Effector CD4-positive, alpha-beta T cell (primary cell): ENCODE measurements at places on chromosomes 7 and 10.

DNA sequence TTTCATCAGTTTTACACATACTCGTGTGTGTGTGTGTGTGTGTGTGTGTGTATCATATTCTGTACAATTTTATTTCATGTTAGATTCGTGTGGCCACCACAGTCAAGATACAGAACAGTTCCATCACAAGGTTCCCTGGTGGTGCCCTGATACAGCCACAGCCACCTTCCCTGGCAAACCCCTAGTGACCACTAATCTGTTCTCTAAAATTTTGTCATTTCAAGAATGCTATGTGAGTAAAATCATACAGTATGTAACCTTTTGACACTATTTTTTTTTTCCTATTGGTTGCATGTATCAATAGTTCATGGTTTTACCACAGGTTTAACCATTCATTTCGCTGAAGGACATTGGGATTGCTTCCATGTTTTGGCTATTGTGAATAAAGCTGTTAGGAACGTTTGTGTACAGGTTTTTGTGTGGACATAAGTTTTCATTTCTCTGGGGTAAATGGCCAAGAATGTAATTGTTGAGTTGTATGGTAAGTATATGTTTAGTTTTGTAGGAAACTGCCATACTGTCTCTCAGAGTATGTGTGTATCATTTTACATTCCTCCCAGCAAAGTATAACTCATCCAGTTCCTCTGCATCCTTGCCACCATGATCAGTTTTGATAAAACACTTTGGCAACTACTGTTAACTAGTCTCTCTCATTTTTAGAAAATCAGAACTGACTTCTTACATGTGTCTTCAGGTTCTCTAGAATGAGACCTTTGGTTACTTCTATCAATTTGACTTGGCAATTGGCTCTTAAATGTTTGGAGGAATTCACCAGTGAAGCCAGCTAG is 20.6 kb downstream of the KLHDC10 start:
- DNase-seq, result no peak

DNA sequence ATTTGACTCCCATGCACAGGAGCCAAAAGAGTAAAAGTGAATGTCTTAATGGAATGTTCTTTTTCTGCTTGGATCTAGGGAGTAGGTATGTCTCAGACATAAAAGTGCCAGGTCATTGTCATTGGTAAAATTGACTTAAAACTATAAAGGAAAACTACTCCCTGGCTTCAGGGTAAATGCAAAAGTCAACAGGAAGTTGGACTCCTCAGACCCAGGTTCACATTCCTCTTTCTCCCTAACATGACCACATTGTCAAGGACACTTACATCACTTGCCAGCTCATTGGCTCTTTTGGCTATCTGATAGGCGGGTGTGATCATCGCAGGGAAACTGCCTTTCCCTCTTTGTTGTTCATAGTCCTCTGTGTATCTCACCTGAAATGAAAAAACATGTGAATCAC is 13.7 kb downstream of the NRAP start:
- no peak for DNase-seq

GRCh38 chr10:15860692-15861201 is 440 bp upstream of the MINDY3 start:
- no peak for DNase-seq

- no peak for DNase-seq
Measured at GRCh38 chr10:24272374-24272773, 63.4 kb downstream of the KIAA1217 start.

DNA sequence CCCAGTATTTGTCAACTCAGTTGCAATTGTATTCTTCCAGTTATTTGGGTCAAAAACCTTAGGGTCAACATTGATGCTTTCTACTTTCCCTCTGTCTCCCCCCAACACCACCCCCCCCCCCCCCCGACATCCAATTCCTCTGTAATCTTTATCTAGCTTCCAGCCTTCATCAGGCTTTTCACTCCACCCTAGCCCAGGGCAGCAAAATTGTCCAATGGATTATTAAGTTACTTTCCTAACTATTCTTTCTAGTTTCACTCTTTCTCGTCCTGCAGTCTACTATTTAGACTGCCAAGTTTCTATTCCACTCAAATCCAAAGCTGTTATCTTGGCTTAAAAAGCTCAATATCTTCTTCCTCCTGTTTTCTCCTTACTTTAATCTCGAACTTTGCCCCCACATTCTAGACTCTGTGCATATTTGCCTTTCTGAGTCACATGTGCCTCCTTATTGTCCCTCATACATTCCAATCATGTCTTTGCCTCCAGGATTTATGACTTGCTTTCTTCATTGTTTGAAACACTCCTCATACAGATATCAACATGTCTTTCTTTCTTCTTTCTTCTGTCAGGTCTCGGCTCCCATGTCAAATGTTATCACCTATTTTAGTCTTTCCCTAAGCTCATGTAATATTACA is 196.6 kb upstream of the TMEM196 start:
- DNase-seq, result no peak

- DNase-seq, result no peak
Measured at GRCh38 chr7:104927055-104927454, 87.0 kb upstream of the KMT2E start.

DNA sequence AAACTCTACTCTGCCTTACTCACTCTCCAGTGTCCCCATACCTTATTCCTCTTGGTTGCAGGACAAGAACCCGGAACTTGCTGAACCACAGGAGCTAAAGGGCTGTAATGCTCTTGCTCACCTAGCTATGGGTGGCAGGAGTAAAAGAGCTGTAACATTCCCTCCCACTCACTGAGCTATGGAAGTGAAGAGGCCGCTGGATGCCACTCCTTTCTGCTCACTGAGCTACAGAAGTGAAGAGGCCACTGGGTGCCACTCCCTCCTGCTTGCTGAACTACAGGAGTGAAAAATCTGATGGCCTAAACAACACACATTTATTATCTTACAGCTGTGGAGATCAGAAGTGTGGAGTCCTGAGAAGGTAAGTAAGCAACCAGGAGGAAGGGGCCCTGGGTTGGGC is 17.5 kb downstream of the MRPS24 start:
- no peak for DNase-seq

DNA sequence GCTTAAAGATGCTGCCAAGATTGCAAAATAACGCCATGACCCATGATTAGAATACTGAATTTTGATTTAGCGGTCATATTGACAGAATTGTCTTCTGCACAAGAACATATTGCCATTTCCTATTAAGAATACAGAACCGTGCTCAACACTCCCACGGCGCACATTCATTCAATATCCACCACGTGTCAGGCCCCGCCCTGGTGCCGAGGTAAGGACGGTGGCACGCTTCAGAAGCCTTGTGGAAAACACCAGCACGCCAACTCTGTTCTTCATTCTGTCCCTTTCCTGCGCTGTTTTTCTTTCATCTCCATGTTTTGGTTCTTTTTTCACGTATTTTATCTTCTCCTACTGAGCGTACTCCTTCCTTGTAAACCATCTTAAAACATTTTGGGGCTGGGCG is 189.3 kb downstream of the ZMYND11 start:
- no peak for DNase-seq

DNA sequence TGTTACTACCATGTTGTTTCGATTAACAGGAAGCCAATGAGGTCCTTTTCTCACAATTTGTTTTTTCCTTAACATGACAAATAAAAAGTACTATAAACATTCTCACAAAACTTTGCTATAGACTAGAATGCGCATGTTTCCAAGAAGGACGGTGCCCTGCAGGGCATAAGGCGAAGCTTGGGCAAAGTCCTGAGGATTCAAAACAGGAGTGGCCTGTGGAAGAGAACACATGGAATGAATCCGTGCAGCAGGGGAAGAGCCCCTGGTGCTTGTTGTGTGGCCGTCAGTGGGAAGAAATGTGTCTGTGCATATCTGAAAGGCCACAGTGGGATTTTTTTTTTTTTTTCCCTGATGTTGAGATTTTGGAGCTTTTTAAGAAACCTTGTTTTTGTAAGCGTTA is 67.6 kb downstream of the ITGA8 start:
- DNase-seq, result no peak

DNA sequence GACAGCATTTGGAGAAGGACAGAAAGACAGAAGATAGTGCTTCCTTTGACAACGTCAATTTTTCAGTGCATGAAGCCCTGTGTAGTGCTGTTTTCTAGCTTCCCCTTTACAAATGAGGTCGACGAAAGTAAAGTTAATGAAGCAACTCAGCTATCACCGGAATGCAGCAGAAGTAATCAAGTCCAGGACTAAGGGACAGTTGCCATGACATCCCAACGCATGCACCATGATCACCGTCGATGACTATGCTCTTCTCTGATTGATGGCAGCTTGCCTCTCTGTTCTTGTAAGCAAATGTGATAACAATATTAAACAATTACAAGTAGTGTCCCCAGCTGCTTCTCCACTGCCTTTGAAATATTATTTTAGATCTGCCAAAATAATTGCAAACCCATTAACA is 205.8 kb downstream of the FRMD4A start:
- no peak for DNase-seq

DNA sequence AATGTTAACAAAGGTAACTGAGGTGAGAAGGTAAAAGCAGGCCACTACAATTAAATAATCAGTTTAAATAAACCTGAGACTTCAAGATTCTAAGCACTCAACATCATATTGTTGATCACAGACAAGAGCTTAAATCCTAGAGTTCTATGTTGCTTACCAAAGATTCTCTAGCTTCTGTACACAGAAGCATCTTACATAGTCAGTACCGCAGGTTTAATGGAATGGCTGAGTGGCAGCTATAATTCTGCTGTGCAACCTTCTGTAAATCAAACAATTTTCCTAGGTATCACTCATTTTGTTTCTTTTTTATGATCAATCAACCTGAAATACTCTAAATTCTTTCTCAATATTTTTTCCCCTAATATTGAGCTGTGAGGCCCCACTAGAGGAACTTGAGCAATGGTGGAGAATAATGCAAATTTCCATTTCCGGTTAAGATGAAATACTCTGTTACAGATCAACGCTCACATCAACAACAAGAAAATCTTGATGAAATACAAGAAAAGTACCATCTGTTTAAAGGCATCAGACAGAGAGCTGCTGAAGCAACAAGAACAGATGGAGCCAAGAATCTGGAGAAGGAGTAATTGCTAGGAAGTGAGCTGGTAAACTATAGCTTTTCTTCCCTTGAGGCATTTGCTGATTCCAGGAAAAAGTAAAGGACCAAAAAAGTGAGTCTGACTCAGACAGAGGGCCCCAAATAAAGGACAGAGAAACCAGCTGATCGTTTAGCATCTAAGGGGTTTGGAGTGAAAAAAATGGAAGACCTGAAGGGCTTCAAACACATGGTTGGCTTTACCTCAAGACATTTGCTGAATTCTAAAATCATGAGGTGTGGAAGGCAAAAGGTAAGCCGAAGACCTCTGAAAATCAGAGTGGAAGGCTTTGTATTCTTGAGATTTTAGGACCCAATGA is 22.6 kb downstream of the PNPLA8 start:
- no peak for DNase-seq

- DNase-seq, result no peak
Measured at GRCh38 chr10:18202680-18203460, 62.6 kb downstream of the CACNB2 start.

DNA sequence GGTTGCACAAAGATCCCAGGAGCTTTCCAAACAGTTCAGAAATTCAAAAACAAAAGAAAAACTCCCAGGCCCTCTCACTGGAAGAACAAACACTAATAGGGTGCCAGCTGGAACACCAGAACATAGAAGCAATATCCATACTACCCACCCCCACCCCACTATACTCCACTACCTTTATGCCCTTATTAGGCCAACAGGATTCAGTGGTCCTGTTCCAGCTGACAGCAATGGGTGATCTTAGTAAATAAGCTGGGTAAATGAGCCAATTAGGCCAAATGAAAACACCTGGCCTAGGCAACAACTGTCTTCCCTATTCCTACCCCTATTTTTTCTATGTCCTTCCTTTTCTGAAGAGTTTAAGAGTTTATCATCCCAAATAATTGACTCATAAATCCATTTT is 11.7 kb downstream of the NOC3L start:
- DNase-seq, result no peak

DNA sequence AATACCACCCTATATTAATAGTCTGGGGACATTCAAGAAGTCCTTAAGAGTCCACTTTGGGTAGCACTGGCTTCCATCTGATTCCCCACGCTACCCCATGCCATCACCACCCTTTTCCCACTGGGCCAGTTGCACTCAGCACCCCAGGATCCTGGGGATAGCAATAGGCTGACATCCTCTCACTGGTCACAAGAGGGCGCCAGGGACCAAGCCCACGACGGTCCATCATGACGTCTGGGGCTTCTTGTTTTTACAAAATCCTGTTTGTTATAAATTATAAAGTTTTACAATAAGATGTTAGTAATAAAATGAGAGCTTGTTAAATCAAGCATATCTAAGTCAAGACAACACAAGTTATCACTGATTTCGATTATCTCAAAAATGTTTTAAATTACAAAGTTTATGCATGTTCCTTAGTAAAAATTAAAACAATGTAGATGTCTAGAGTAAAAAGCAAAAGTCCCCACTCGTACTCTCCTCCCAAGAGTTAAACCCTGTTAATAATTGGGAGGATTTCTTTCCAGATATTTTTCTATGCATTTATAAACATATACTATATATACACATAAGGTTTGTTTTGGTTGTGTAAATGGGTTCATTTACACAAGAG is 15.4 kb downstream of the GPNMB start:
- peak; percentile 37 for DNase-seq

- no peak for DNase-seq
Measured at GRCh38 chr10:4028854-4029583, 244.0 kb upstream of the KLF6 start.

DNA sequence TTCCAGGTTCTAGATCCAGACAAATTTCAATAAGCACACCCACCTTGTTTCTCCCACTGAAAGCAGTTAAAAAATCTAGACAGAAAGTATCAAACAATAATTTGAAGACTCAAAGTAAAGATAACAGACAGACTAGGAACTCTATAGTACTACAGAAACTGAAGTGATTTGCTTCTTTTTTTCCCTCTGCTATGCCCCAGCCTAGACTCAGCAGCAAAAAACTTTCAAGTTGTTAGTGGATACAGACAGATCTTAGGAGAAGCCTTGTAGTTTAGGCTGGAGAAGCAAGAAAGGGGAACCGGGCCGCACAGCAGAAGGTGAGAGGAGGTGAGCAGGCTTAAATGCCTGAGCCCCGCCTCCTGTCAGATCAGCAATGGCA is 65.1 kb downstream of the IGF2BP3 start:
- DNase-seq, result no peak

DNA sequence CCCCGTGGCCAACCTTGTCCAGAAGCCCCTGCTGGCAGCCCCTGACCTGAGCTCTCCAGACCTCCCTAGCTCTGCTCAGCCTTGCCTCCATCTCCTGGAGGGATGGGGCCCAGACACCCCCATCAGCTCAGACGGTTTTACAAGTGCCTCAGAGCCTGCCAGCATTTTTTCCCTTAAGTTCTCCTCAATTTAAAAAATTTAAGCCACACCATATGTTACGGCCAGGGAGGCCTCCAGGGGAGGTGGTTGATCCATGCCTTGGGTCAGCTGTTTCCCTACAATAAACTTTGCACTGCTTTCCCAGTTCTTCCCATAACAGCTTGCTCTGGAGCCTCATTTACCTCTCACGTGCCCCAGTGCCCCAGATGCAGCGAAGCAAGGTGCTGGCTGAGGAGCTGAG is 143.5 kb downstream of the RGS10 start:
- DNase-seq, result no peak

GRCh38 chr10:10293041-10293440 is 724.6 kb upstream of the CELF2 start:
- no peak for DNase-seq
